ENCODE measurements at places on chromosomes 5 and 9.

GRCh38 chr9:101275769-101276250 is 109.0 kb downstream of the BAAT start:
- no peak for DNase-seq

DNA sequence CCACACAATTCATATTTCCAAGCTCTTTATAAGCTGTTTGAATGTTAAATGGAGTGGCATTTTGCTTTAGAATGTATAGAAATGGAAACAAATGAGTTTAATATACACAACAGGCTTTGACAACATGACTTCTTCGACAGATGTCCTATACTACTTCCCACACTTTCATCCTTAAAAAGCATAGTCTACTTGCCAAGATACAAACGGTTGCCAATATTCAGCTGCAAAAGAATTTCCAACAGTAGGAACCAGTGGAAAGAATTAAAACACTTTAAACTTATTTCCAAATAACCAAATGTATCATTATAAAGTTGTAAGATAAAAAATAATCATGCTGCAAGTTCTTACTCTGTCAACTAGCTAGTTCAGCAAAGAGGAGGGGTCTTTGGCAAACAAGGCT is 456.4 kb downstream of the PDE4D start:
- no peak for DNase-seq

- peak; percentile 58 for DNase-seq
These were observed 251.8 kb upstream of the DMRT1 start for GRCh38 chr9:589723-590122.

DNA sequence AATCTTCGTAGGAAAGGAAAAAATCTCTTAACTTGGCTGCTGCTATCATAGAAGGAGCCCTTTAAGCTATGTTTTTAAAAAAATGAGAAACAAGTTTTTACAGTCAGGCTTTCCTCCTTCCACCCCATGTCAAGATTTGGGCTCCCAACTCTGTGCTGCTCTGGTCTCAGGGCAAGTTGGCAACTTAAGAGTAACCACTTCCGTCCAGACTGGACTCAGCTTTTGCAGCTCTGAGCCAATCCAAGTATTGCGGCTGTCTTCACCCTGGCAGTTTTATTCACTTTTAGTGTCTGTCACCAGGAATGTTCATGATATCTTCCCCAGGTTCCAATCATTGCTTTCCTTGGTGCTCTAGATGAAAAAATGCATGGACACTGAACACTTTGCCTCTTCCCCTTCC is 115.9 kb upstream of the GAS1 start:
- DNase-seq, result peak; percentile 93

DNA sequence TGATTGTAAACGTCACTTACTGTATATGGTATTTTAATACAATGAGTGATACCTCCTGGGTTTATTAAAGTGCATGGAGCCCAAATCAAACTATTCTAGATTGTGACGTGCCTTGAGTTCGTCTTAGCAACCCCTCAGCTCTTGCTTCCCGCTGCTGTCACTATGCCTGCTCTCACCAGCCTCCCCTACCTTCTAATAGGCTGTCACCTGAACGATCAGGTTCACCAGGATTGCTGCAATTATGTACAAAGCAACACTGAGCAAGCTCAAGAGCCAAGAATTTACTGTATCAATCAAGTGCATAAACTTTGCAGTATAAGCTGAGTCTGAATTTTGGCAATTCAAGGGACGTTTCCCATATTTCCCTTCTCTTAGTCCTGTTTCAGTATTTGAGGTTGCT is 3.0 kb downstream of the LECT2 start:
- DNase-seq, result no peak

DNA sequence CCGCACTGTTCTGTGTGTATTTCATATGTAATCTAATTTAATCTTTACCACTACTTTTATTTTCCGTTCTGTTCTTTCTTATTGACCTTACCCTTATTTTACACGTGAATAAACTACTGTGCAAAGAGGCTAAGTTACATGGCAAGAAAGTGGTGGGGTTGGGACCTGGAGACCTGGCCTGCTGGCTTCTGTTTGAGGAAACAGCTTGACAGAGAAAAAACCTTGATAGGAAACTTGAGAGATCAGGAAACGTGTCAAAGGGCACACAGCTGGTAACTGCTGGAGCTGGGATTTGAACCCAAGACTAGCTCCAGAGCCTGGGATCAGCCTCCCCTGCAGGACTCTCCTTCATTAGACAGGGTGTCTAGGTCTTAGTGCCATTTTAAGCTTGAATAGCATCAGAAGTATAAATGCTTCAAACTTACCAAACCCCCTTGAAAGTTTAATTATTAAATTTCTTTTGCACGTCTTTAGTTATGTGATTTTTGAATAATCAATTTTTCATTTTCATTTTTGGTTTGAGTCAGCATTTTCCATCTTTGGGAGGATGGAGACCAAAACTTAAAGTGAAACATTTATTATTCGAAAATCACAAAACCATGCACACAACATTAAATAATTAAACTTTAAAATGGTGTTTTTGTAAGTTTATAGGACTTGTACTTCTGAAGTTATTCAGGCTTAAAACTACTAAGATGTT is 129.5 kb downstream of the RGS3 start:
- no peak for DNase-seq

GRCh38 chr5:147417135-147417813 is 92.6 kb downstream of the DPYSL3 start:
- DNase-seq, result peak; percentile 70

GRCh38 chr9:114503009-114503408 is 2.3 kb downstream of the WHRN start:
- no peak for DNase-seq

DNA sequence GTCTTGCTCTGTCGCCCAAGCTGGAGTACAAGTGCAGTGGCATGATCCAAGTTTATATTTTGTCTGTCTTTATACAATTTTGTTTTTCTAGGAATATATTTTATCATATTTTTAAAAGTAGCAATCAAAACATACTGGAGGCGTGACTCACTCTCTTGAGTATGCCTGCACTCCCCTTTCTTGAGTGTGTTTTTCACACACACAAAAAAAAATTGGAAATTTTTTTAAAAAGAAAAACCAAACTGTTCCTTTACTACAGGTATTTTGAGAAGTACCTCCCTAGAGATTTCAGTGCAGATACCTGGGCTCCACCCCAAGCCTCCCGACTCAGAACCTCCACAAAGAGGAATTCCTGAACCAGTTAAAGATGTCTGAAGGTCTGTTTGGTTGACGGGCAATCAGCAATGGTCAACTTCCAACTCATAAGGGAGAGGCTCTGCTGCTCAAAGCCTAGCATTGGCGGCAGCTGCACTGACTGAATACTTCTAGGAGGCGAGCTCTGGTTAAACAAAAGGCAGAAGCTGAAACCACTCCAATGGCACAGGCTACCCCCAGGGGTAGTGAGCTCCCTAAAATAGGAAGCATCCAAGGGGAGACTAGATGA is 27.4 kb downstream of the PDE6A start:
- no peak for DNase-seq

DNA sequence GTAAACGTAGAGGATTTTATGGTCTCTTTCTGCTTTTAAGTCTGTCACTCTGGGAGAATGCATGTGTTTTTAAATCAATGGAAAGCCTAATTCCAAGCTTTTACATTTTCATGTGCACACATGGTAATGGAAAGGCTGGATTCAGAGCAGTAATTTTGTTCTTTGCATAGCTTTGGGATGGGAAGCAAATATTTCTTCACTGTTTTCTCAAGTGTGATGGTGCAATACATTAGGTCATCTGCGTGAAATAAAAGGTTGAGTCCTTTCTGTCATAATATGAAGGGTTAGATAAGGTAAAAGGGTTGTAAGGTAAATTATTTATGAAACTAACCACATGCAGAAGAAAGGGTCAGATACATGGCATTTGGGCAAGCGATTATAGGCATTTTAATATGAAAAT is 88.2 kb upstream of the NR3C1 start:
- DNase-seq, result peak; percentile 39

- DNase-seq, result peak; percentile 72
These were observed 5.7 kb downstream of the SPARC start for GRCh38 chr5:151680944-151681427.

- DNase-seq, result peak; percentile 11
These were observed 87.1 kb downstream of the ANXA2R start for GRCh38 chr5:42953041-42953440.

- peak; percentile 81 for DNase-seq
These were observed 526 bp upstream of the GALNT10 start for GRCh38 chr5:154189819-154190594.

DNA sequence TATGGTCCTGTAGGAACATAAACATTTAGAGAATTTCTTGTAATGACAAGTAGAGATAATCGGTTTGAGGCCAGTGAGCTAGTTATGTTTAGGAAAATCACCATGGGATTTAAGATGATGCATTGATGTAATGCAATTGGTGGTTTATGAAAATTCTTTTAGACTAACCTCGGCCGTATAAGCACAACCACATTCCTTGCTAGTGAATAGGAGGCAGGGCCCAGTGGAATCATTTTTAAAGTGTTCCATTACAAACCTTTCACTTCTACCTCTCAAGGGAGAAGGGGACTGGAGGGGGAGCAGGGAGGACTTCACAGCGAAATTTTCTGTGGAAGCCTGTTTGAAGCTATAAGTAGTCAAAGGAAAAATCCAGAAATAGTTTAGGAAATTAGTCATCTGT is 71.8 kb upstream of the NFIL3 start:
- DNase-seq, result peak; percentile 95

DNA sequence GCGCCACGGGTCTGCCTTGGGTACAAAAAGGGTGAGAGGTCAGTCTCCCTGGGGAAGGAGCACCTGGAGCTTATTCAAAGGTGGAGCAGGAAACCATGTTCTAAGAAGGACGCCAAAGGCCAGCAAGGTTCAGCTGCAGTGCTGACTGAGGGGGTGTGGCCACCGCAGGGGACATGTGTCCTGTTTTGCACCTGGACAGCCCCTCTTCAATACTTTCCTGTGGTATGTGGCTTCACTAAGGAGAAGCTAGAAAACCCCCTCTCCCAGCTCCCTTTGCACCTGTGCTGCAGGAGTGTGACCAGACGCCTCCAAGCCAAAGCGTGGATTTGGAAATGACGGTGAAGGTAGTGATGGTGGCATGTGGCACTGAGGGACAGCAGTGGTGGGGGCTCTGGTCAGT is 23.6 kb downstream of the TRIM14 start:
- DNase-seq, result no peak

GRCh38 chr5:24621792-24622191 is 23.0 kb downstream of the CDH10 start:
- peak; percentile 35 for DNase-seq

- DNase-seq, result no peak
These were observed 23.3 kb downstream of the PITX1 start for GRCh38 chr5:135010502-135011354.

Data from AG10803 (cell line).